ENCODE measurements at places on chromosomes 1 and 21.

- DNase-seq, result no peak
Observed at GRCh38 chr21:29418813-29419212, 120.1 kb downstream of the BACH1 start.

GRCh38 chr1:109954041-109954512 lies 30.5 kb upstream of the AHCYL1 start:
- DNase-seq, result no peak

GRCh38 chr1:223068900-223069665 lies 74.0 kb downstream of the TLR5 start:
- no peak for DNase-seq

GRCh38 chr1:82686774-82687173 lies 886.0 kb downstream of the ADGRL2 start:
- DNase-seq, result no peak

DNA sequence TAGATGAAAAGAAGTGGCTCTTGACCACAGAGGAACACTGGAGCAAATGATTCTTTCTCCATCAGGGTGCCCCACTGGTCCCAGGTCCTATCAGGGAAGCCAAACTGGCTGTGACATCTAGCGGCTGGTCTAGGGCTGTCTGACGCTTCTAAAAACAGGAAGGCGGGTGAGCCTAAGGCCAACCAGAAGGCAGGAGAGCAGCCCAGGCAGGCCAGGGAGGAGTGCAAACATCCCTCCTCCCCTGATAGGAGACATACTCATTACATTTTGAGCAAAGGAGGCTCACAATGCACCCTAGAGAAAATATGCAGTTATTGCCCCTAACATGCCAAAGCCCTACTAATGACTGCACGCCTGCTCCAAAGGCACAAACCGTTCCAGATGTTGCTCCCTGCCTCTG lies 10.4 kb upstream of the FOXE3 start:
- DNase-seq, result no peak

Measured in putamen (tissue), 1 donor.